ENCODE measurements at places on chromosomes 3 and 15.

- no peak for DNase-seq
Observed at GRCh38 chr3:132800958-132801357, 78.7 kb upstream of the NPHP3 start.

- no peak for DNase-seq
Observed at GRCh38 chr15:75697523-75697922, 15.1 kb downstream of the CSPG4 start.

GRCh38 chr3:180802837-180803236 lies 109.6 kb upstream of the FXR1 start:
- DNase-seq, result no peak

DNA sequence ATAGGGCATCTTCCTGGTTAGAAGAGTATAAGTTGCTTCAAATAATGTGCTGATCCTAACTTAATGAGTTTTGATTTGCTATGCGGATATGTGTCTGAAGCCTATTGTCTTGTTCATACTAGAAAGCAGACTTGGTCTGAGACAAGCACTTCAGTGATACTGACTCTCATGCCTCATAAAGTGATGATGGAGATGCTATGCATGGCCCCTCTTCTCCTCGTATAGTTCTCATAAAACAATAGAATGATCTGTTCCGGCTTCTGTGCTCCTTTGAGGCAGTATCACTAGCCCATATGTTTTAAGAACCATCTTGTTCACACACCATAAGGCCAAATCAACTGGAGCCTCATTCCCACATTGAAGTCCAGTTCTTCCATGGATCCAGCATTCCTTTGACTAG lies 222.1 kb downstream of the LRTM1 start:
- DNase-seq, result no peak

- DNase-seq, result no peak
Observed at GRCh38 chr3:122427857-122428471, 12.1 kb upstream of the WDR5B start.
